Caco-2 (cell line): ENCODE measurements at places on chromosomes 6 and 20.
A peak's percentile ranks its signal among the peaks of the same experiment; 100 is the strongest.

- DNase-seq = no peak
These were observed 26.0 kb upstream of the PI16 start for GRCh38 chr6:36928547-36928918.

DNA sequence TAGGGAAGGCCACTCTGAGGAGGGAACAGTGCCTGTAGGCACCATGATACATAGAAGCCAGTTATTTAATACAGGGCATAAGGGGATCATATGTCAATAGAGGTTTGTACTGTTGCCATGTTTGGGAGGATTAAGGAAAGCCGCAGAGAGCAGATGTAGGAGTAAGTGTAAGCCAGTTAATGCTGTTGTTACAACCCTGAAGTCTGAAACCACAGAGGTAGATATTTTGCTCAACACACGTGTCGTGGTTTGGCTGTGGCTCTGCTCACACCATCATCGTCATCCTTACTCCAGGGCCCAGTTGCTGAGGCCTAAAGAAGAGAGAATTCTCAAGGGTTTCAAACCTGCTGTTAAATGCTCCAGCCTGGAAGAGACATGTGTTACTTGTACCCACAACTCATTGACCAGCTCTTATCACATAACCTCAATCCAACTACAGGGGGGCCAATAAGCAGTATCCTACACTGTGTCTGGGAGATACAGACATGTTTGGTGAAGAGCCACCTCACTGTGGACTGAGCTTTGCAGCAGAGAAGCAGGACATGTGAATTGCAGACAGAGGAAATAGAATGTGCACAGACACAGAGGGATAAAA is 31.0 kb upstream of the PSMF1 start:
- DNase-seq = no peak

- no peak for DNase-seq
These were observed 1.4 kb upstream of the MANBAL start for GRCh38 chr20:37288091-37288490.

DNA sequence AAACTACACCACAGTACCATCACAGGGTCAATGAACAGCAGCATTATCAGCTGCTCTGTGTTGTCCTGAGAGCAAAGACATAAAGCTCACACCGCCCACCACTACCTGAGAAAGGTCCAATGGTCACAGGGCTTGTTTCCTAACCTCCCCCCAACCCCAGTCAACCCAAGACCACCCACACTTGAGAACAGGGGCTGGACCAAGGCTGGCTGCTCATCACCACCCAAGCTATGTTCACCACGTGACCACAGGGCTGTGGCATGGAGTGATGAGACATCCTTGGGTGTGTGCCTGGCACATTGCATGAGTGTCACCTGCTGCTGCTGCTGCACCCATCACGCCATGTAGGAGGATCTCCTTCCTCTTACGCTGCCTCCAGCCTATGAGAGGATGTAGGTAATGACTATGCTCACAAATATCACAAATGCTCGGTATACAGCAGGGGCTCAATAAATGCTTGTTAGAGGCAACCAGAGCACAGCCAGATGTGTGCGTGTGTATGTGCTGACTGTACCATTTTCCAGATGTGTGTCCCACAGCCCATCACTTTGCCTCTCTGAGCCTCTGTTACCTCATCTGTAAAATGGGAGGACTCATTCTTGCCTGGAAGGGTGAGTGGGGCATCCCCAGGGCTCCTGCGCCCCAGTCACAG is 23.3 kb upstream of the SIRPA start:
- no peak for DNase-seq

DNA sequence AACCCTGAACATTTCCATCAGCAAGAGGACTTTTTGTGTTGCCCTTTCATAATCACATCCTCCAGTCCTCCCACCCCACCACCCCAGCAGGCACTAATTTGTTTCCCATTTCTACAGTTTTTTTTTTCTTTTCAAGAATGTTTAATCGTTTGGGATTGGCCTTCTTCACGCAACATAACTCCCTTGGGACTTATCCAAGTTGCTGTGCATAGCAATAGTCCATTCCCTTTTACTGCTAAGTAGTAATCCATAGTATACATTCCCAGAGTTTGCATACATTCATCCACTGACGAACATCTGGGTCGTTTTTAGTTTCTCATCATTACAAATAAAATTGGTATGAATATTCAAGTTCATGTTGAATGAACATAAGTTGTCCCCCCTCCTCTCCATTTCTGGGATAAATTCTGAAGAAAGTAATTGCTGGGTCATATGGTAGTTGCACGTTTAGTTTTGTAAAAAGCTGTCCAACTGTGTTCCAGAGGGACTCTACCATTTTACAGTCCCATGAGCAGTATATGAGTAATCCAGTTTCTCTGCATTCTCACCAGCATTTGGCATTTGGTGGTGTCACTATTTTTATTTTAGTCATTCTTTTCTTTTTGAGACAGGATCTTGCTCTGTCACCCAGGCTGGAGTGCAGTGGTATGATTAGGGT is 90.8 kb downstream of the DOK5 start:
- no peak for DNase-seq

GRCh38 chr20:31673943-31674463 is 36.3 kb downstream of the COX4I2 start:
- no peak for DNase-seq

GRCh38 chr6:163260911-163261310 is 153.6 kb upstream of the QKI start:
- no peak for DNase-seq

DNA sequence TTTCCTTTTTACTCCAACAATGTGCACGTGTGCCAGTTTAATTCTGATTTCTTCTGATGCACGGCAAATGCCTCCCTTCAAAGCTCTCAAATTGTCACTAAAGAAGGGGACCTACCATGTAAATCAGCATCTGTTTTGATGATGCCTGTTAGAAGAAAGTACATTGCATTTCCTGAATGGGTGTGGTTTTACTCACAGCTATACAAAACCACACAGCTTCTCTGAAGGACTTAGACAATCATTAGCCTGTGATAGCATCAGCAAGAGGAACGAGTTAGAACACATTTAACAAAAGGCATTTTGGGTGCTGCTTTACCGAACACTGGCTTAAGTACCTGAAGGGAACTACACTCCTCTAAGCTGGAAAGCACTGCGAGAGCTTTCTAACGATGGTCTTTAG is 109.4 kb downstream of the ATXN1 start:
- no peak for DNase-seq

DNA sequence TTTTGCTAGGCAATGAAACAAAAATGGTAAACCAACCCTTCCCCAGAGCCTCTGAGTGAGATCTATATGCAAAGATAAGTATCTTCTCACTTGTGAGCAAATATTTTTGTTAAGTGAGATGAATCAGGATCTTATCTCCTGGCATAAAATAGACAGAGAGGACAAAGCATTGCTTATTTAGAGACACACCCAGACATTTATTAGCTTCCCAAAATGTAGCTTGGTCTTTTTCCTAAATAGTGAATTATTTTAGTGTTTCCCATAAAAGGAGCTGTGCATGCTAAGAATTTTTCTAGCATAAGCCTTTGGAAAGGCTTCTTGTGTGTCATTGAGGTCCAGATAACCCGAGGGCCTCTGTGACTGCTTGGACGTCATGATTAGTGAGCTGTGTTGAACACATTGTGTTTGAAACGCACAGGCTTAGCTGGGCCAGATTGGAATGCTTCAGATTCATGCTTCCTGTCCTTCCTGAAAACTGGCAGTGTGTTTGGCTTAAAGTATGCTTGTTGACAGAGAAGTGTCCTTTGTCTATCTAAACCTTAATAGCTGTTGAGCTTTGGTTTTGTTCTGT is 16.5 kb downstream of the MTHFD1L start:
- DNase-seq = peak; percentile 85

GRCh38 chr6:38847497-38847896 is 132.4 kb downstream of the DNAH8 start:
- no peak for DNase-seq

DNA sequence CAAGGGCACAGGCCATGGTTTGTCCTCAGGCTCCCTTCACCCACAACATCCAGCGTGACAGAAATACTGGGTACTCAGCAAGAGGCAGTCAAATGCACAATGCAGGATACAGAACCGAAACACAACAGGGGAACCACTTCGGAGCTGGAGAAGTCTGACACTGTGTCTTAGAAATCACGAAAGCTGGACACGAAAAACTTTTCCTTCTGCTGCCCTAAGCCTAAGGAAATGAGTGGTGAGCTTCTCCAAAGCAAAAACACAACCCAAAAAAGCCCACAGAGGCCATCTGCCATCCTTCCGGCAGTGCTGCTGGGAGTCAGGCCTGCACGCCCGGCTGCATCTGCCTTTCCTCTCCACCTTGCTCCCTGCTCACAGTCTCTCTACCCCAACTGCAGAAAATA is 106.3 kb downstream of the SLC23A2 start:
- DNase-seq = no peak

- peak; percentile 45 for DNase-seq
These were observed 81.3 kb upstream of the BHLHE23 start for GRCh38 chr20:63087872-63088680.

- no peak for DNase-seq
These were observed 686.9 kb upstream of the MAP3K7 start for GRCh38 chr6:91273729-91274128.
